NCI-H82 (cell line): ENCODE measurements at places on chromosomes 3 and 15.

DNA sequence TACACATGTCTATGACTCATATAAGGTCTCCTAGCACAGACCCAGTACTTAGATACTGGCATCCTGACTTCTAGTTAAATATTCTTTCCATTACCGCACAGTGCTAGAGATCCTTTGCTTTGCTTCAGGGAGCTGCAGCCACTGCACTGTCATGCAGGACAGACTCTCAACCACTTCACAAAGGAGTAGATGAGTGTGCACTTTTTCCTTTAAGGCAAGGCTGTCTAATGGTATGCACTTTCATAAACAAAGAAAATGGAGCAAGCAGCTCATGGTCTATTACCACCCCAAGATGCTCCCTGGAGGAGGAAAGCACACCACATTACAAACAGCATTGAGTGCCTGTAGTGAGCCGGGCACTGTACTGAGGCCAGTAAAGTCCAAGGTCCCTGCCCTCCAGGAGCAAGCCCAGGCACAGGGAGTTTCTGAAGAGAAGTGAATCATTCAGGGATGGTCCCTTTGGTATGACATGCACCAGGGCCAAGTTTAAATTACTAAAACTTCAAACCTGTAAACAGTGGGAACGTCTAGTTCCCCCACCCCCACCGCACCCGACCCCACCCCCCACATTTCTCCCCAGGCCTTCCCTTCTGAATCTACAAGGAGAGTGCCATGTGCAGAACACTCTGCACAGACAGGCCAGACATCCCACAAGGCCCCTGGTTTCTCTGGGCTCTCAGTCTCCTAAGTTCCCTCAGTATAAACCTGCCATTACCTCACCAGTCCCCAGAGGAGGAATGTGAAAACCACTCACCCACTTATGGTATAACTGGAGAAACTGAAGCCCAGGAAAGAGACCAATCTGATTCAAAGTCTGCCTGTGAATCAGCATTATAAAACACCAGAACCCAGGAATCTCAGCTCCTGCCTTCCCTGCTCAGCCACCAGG, 107.8 kb upstream of the BCL6 start:
- no peak for DNase-seq

DNA sequence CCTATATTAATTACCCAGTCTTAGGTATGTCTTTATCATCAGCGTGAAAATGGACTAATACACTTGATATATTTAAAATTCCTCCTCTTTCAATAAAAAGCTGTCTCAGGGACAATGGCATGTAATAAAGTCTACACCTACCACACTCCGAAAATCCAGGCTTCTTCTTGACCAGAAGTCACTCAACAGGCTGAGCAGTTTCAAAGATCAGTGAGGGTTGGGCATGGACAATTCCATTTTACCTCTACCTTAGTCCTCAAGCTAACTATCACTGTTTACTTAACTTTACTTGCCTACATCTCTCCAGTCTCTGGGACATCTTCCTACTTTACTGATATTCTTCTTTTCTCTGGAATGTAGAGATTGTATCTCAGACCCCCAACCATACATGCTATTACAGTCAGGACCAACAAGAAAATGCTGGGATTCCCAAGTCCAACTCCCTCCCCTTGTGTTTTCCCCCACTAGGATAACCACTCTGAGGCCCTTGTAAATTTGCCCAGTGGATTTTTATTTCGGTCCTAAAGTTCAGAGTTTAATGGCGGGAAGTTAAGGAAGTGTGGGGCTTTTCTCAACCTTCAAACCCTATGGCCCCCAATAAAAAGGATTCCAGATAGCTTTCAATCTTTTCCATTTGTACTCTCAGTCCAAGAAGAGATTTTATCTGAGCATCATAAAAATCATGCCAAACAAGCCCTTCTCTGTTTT, 137.1 kb upstream of the TSC22D2 start:
- no peak for DNase-seq

DNA sequence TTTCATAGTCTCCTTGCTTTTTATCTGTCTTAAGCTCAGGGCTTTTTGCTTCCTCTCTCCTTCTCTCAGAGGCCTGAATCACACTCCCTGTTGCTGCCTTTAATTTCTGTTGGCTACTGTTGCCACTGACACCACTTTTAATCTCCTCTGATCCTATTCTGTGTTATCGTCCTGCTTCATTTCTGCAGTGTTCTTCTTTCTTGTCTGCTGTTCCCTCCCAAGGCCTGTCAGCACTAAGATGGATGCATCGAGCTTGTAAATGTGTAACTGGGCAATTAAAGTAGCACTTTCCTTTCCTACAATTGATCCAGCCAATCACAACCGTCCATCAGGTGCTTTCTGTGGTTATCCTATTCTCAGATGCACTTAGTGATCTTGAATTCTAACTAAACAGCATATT, 71.3 kb upstream of the VEPH1 start:
- peak; percentile 66 for DNase-seq

DNA sequence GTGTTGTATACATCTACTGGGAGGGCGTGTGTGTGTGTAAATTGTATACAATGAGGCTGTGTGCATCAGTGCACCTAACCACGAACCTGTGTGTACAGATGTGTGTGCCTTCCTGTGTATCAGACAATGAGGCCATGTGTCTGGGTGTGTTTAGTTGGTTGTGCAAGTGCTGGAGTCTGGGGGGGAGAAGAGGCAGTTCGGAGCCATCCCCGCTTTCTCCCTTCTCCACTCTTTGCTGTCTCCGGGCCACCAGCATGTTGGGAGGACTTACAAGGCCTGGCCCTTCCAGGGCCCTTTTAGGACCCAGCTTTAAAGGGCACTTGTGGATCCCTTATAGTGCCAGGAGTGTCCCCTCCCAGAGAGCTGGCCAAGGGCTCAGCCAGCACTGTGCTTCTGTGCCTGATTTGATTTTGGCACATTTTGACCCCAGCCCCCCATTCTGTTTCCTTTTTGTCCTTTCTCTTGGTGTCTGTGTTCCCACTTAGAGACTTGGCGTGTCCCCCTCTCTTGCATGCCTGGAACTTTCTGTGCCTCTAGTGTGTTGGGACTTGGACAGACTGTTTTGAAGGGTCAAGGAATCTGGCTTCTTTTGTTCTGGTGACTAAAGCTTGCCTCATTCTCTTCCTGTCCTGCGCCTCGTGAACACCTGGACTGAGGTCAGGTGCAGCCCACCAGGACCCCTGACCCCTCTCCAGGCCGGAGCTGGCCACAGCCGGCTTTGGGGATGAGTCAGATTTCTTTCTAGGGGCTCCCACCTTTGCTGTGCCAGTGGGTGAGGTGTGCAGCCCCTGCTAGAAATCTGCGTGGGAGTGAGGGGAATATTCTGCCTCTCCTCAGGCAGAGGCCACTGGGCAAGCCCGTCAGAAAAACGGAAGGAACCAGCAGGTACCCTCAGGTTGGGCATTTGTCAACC, 1.5 kb downstream of the CTDSPL start:
- DNase-seq: peak; percentile 12

DNA sequence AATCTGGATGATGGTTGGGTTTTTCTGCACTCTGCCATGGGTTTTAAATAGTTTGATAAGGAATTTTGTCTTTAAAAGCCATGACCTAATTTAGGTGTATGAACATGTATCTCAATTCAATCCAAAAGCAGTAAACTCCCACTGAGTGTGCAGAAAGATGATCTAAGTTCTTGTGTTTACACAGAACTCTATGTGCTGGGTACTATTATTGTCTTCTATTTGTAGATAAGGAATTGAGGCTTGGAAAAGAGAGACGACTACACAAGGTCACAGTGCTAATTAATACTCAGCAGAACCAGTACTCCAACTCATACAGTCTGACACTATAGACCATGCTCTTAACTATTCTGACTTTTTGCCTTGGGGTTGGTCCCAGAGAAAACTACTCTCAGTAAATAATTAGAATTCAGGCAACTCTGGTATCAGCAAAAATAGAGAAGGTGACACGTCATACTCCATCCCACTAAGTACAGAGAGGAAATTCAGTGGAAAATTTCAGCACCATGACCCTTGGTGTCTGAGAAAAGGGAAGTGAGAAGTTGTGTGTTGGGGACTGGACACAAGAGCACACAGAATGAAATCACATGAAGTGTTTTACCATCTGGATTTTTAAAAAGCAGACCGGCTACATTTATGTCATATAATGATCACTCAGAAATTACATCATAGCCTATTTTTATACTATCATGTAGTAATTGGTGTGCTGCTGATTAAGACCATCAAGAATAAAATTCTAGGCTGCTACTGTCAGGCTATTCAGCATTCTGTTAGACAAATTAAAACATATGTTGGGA, 18.3 kb upstream of the MYH15 start:
- DNase-seq: no peak
